ENCODE measurements at places on chromosomes 6 and 20. TPM values are rescaled to one million over a fixed set of nuclear protein-coding genes. Genes with fewer than 3 reads are reported as not detected.

DNA sequence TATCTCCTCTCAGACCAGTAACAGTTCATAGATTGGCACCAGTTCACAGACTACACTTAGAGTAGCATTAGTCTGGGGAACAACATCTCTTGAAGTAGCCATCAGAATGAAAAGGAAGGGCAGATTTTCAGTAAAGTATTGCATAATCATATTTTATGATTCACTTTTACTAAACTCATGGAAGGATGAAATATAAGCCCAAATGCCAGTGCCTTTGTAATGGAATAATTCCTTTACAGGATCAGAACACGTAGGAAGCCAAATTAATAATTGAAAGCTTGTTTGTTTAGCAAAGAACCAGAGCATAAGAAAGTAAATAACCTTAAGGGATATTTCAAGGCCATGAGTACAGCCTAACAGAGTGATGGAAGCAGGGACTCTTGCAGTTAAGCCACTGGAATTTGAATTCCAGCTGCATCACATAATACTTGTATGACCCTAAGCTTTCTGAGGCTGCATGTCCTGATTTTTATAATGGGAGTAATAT lies 11.4 kb upstream of the LOC128125822 start:
- DNase-seq: no peak

GRCh38 chr20:58546756-58547622 lies 31.8 kb upstream of the APCDD1L start:
- DNase-seq: no peak

The ZNF512B gene
- total RNA-seq: 2.2 TPM

The DDO gene
- not detected for total RNA-seq
